Activated T-helper 9 cell treated with anti-CD3 and anti-CD28 coated beads, Interleukin-2, amount 50 U/mL, for 16 hours (primary cell): ENCODE measurements at places on chromosomes 4 and X.
A peak's percentile ranks its signal among the peaks of the same experiment; 100 is the strongest.

- DNase-seq: no peak
These were observed 15.8 kb upstream of the UXT start for GRCh38 chrX:47674776-47675175.

GRCh38 chr4:105145903-105146275 is 787 bp upstream of the TET2 start:
- DNase-seq: peak; percentile 34

- DNase-seq: no peak
These were observed 135.3 kb downstream of the SHROOM3 start for GRCh38 chr4:76570141-76570973.

- no peak for DNase-seq
These were observed 16.5 kb downstream of the CXCL1 start for GRCh38 chr4:73885574-73886267.

GRCh38 chrX:94942603-94943002 is 1268.6 kb downstream of the FAM133A start:
- DNase-seq: no peak

GRCh38 chr4:159689526-159689925 is 586.6 kb downstream of the RAPGEF2 start:
- no peak for DNase-seq

DNA sequence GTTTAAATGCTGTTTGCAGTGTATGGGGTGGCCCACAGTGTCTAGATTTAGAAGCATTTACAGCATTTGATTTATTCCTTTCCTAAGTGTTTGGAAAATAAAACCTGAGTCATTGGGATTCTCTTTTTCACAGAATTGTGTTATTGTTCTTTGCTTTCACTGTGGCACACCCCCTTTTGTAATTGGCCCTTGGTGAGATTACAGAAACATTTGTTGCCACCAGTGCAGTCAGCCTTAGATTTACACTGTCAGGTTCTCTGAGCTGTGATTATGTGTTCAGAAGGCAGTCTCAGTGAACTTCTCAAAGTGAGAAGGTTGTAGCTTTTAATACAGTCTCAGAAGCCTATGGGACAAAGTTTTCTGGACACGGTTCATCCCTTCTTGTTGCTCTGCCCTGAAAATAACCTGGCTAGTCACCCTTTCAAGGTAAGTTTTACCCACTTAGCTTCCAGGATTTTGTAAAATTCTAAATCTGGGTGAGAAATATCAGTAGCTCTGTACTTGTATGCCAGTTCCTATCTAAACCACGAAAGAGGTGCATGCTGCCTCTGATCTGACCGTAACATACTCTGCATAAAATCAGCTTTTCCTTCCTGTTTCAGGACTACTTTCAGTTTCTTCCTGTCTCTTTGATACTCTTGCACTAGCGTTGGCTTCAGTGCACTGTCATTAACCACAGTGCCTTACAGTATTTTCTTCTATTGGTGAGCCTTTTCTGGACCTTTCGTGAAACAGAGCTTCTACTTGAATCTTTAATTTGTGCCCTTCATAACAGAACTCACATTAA is 12.6 kb downstream of the RUFY3 start:
- no peak for DNase-seq

DNA sequence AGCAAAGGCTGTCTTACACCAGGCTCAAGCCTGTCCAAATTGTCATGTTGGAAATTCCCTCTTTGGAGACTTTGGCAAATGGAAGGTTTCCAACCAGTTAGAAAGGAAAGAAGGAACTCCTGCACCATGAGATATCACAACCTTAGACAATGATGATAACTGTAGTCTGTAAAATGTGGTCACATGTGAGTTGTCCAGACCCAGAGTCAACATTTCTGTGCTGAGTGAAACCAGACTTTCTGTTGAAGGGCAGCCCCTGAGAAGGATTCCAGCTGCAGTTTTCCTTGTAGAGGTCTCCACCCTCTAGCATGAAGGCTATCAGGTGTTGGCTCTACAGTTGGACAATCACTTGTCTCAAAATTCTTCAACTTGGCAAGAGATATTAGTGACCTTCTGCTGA is 82.4 kb downstream of the SOX3 start:
- no peak for DNase-seq

- DNase-seq: no peak
These were observed 2.4 kb downstream of the NKX3-2 start for GRCh38 chr4:13541720-13542576.

DNA sequence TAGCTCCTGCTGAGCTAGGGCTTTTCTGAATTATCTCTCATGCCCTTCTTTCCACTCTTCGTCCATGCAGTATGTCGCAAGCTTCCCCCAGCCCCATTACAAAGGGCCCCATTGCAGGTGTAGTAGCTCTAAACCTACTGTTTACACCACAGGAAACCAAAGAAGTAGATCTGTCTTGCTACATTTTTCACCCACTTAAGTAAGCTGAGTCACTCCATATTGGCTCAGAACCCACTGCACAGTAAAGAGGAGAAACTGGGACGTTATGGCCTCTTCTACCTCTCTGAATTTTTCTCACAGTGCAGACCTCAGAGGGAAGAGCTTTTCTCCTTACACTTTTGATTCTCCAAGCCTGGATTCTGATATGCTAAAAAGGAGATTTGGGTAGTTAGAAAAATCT is 200.2 kb downstream of the SMARCA1 start:
- DNase-seq: no peak

DNA sequence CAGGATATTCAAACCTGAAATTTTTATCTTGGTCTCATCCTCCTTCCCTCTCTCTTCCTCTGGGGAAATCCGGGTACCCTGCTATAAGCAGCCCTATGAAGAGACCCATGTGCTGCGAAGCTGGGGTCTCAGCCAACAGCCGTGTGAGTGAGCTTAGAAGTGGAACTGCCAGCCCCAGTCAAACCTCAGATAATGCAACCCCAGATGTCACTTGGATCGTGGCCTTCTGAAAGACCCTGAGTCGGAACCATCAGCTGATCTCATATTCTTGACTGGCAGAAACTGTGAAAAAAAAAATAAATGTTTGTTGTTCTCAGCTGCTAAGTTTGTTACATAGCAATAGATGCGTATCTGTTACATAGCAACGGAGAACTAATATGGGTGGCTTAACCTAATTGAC is 198.1 kb upstream of the NPY2R start:
- DNase-seq: no peak

DNA sequence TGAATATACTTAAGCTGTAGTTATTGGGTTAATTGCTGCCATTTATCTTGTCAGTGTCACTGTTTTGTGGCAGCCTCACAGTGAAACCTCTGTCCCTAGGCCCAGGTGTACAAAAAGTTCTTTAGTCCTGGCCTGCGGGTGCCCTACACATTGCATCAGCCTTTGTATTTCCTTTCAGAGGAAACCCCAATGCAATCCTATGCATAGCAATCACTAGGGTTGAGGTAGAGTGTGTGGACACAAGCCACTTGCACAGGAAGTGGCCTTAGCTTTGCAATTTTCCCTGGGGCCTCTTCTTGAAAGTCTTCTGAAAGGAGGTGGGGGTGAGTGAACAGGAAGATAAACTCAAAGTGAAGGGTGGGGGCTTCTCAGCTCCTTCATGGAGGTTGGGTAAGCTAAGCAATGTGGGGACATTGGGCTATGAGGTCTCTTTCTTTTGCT is 27.8 kb downstream of the VSIG4 start:
- no peak for DNase-seq

GRCh38 chr4:1577822-1578217 is 106.3 kb downstream of the FAM53A start:
- DNase-seq: no peak

DNA sequence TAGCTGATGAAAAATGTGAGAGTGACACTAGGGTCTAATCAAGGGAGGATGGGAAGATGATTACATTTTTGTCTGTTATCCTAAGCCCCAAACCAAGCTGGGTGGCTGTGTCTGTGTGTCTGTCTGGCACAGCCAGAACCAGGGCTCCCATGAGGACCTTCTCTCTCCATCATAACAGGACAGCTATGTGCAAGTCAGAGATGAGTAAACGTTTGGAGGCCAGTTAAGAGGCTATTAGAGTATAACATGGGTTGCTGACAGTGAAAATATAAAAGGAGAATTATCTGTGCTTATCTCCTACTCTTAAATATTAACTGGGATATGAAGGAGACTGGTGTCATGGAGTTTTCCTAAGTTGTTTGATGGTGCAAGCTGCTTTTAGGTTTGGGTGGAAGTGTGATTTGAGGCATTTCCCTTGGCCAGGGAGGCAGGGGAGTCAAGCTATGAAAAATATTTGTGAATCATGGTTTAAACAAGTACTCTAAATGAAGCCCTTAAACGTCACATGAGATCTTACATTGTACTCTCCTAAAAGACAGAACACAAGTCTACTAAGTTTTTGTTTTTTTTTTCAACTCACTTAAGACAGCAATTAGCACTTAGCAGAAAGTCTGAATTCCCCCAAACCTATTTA is 156.2 kb downstream of the ENOX2 start:
- no peak for DNase-seq

GRCh38 chr4:38069271-38069760 is 109.1 kb downstream of the PTTG2 start:
- DNase-seq: no peak

GRCh38 chr4:13190093-13190721 is 293.9 kb downstream of the RAB28 start:
- DNase-seq: no peak

DNA sequence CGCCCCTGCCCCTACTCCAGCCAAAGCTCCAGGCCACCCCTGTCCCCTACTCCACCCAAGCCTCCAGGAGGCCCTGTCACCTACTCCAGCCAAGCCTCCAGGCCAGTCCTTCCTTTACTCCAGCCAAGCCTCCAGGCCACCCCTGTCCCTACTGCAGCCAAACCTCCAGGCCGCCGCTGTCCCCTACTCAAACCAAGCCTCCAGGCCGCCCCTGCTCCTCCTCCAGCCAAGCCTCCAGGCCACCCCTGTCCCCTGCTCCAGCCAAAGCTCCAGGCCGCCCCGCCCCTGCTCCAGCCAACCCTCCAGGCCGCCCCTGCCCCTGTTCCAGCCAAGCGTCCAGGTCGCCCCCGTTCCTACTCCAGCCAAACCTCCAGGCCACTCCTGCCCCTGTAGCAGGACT is 5.1 kb upstream of the ASMT start:
- no peak for DNase-seq

DNA sequence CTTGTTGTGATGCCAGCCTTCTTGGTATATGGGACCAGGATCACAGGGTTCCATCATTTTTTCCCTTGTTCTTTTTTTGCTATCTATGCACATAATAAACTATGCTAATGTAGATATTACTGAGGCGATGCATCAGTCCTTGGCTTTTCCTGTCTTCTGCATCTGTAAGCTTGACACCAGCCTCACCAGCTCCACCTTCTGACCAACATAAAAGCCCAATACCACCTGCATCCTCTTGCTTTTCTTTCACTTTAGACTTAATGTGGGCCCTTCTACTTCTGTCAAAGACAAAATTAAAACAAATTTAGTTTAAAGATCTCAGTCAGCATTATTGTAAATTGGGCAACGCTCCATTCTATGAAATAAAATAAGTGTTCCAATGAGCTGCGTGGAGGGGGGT is 1718.8 kb upstream of the PCDH10 start:
- DNase-seq: no peak

- DNase-seq: no peak
These were observed 33.9 kb downstream of the TMSB4X start for GRCh38 chrX:13008851-13009250.

GRCh38 chr4:185115827-185116232 is 27.2 kb upstream of the SLC25A4 start:
- DNase-seq: no peak

- DNase-seq: no peak
These were observed 200.6 kb downstream of the BCOR start for GRCh38 chrX:39896951-39897740.

GRCh38 chr4:74038086-74038424 is 434 bp downstream of the CXCL3 start:
- DNase-seq: no peak

GRCh38 chr4:87053176-87053658 is 118.4 kb downstream of the AFF1 start:
- no peak for DNase-seq

DNA sequence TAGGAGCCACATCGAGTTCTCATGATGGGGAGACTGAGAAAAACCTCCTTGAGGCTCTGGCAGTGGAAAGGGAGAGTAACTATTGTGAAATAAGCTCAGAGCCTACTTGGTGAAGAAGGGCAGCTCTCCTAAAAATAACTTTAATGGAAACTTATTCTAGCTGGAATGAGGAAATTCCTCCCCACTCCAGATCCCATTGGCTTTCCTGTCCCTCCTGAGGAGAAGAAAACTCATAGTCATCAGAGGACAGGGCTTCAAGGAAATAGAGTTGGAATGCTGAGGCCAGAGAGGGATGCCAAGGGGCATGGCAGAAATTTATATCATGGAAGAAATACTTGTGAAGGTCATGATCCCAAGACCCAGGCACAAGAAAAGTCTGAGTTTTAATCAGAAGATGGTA is 70.7 kb upstream of the TAPT1 start:
- DNase-seq: no peak

GRCh38 chr4:150401083-150401687 is 180.8 kb upstream of the MAB21L2 start:
- DNase-seq: no peak

DNA sequence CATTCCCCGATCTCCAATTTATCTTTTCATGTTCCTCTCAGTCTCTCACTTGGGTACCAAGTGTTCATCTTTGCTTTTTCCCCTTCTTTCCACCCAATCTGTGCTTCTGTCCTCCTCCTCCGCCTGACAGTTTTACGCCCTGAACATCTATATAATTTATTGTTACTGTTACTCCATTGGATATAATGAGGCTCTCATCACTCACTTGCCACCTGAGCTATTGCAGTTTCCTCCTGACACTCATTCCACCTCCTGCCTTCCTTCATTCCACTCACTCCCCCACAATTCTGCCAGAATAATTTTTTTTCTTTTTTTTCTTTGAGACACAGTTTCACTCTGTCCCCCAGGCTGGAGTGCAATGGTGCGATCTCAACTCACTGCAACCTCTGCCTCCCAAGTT is 77.6 kb upstream of the SORBS2 start:
- DNase-seq: no peak

- no peak for DNase-seq
These were observed 35.5 kb upstream of the ADH4 start for GRCh38 chr4:99179626-99180025.

DNA sequence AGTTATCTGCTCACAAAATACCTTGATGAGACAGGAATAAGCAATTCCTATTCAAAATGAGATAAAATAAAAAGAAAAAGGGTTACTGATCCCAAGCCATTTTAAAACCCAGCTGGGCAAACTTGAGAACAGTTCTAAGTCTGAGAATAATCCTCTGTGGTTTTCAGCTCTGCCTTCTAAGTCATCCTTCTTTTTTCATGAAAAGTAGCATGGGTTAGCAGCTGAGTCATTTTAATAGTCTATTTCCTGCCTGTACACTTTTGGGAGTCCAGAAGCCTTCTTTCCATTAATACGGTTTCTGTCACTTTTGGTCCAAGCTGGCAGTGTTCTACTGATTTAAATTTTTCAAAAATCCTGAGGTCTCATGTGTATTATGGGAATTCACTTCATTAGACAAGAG is 374.3 kb downstream of the IQCM start:
- DNase-seq: no peak

DNA sequence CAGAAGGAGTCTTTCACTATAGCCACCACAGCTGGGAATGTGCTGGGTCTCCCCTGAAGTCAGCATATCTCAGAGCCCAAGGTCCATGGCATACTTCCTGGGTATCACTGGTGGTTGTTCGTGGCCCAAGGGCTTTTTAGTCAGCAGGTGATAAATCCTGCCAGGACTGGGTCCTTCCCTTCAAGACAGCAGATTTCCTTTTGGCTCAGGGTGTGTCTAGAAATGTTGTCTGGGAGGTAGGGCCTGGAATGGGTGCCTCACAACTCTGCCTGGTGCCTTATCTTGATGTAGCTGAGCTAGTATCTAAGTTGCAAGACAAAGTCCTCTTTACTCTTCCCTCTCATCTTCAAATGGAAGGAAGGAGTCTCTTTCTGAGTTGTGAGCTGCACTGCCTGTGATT is 102.4 kb upstream of the TMLHE start:
- no peak for DNase-seq
